Mesothelial cell of epicardium (in vitro differentiated cells): ENCODE measurements at places on chromosomes 1 and 21. TPM values are rescaled to one million over a fixed set of nuclear protein-coding genes. Genes with fewer than 3 reads are reported as not detected.

MSH4 gene
- total RNA-seq: 0.27 to 0.29 TPM (median 0.27 TPM) in 3 replicates

GRCh38 chr1:25560788-25561187 is 17.4 kb downstream of the LDLRAP1 start:
- no peak for DNase-seq

RHD gene
- not detected in 3 replicates for total RNA-seq

GRCh38 chr21:45326891-45327440 is 39.3 kb upstream of the POFUT2 start:
- no peak for DNase-seq

RC3H1 gene
- total RNA-seq: 43.7 to 52.0 TPM (median 48.1 TPM) in 3 replicates

- DNase-seq: no peak
Observed at GRCh38 chr1:219778793-219779369, 149.5 kb downstream of the SLC30A10 start.

DNA sequence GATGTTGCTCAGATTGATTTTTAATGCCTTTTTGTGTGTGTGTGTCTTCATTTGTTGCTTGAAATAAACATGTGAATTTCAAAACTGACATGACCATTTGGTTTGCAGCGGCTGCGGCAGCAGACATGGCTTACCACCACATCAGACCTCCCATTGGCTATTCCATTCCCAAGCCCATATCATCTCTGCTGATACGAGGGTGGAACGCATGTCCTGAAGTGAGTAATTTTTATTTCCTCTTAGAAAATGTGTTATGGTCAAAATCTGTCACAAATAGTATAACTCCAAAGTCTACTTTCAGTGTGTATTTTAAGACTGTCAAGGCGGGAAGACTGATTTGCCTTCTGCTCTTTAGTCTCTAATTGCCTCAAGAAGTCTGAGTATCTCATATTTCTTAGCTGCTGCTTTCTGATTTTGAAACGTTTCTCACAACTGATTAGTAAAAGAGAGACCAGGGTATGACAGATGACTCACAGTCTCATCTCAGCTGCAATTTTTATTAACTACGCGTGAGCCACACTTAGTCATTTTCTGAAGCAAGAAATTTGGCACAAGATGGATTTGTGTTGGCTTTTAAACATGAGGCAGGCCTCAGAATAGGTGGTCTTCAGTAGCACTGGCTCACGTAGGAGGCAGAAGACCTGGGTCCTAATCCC is 49.0 kb downstream of the LRRC53 start:
- DNase-seq: no peak

DNA sequence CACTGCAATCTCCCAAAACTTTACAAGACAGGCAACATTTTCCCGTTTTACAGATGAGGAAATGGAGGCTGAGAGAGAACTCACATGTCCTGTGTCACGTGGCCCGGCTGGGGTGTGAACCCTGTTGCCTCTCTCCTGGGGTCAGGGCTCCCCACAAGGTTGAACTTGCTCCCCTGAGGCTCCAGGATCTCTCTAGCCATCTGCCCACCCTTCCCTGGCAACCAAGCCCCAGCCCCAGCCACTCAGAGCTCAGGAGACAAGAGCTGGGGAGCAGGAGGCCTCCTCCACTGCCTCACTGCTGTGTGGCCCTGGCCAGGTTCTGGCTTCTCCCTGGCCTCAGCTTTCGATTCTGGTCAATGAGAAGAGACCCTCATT is 11.8 kb downstream of the LAPTM5 start:
- no peak for DNase-seq

DNA sequence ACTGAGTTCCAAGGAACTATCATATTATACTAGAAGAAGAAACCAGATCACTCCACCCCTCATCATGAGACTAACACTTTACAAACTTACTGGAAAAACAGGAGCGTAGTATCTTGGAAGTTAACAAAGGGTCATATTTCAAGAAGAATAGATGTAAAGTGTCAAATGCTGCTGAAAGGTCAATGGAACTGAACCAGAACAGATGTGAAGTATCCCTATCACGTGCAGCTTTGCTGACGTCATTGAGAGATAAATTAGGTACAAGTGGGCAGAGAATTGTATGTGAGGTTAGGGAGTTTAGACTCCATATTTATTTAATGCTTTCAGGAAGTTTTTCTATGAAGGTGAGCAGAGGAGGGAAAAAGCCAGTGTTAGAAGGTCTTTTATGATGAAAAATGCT is 483.0 kb downstream of the NCAM2 start:
- no peak for DNase-seq

GRCh38 chr1:79532555-79532954 is 526.0 kb upstream of the ADGRL4 start:
- DNase-seq: no peak

TEKT2 gene
- 2.6 to 3.6 TPM (median 3.2 TPM) in 3 replicates for total RNA-seq
